ENCODE measurements at places on chromosomes 5 and 9.

GRCh38 chr9:97475059-97475458, 26.4 kb upstream of the TMOD1 start:
- no peak for DNase-seq

GRCh38 chr9:123608104-123608503, 252.1 kb downstream of the CRB2 start:
- no peak for DNase-seq

- no peak for DNase-seq
Measured at GRCh38 chr9:133609311-133610098, at the start of gene FAM163B. TSS of gene FAM163B (minus strand) at chr9:133609389. CDS start at chr9:133580223, 29,166 bp downstream.

GRCh38 chr9:38004809-38005560, 64.0 kb downstream of the SHB start:
- no peak for DNase-seq

GRCh38 chr9:123649909-123650308, 280.0 kb downstream of the DENND1A start:
- no peak for DNase-seq

DNA sequence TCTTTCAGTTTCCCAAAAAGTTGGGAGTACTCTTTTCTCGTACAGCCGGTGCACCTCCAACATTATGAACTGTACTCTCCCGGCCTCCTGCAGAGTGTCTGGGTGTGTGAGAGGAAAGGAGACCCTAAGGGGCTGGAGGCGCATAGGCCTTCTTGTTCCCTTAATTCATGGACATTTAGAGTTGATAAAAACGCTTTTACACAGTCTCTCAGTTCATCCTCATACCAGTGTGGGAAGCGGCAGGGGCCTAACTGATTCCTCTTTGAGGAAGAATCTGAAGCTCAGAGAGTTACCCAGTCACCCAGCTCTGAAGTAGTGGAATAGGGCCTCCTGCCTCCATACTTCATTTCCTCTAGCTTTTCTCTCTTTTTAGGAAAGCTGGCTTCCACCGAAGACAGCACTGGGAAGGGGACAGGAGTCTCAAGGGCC, 3.3 kb downstream of the MCIDAS start:
- DNase-seq: no peak

DNA sequence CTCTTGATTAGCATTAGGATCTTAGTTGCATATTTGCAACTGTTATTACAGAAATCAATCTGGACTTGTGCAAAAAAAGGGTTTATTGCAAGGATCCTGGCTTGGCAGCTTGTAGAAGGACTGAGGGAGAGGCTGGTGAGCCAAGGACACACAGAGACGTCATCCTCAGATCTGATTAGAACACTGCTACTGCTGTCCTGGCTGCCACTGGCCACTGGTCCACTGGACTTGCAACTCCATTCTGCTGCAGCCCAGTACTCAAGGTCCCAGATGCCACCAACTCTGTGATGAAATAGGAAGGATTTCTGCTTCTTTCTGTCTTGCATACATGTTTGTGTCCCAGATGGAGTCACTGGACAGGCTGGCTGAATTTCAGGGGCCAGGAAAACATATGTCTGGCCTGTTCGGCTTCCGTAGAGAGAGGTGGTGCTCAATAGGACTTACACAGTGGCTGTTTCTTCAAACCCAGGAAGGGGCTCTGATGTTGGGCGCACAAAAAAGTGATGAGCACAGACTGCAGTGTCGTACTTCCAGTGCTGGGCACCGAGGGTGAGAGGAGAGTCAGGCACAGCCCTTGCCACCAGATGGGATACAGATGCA, 68.9 kb upstream of the SH3PXD2B start:
- DNase-seq: no peak

- DNase-seq: no peak
Measured at GRCh38 chr5:82346399-82347165, 68.4 kb upstream of the RPS23 start.

- no peak for DNase-seq
Measured at GRCh38 chr9:98374385-98375051, 119.1 kb upstream of the TBC1D2 start.
